ENCODE measurements at places on chromosomes 6 and 20. TPM values are rescaled to one million over a fixed set of nuclear protein-coding genes. Genes with fewer than 3 reads are reported as not detected.

Gene NKX2-4
- total RNA-seq: not detected

Gene OR2H1
- not detected for total RNA-seq

Gene PRND
- 0.74 TPM for total RNA-seq

Gene SEL1L2
- not detected for total RNA-seq

Gene PROKR2
- not detected for total RNA-seq

Gene MYL9
- total RNA-seq: 3.7 TPM

Gene BANF2
- not detected for total RNA-seq

Gene PNLDC1
- 0.51 TPM for total RNA-seq

Gene RIMS1
- total RNA-seq: 7.5 TPM

Gene SYNGAP1
- total RNA-seq: 2.5 TPM

Gene ENPP5
- not detected for total RNA-seq

Gene GSTA3
- total RNA-seq: not detected

Gene PTPRK
- total RNA-seq: 104 TPM

Gene DUSP15
- total RNA-seq: 0.34 TPM

Gene FOXP4
- total RNA-seq: 9.2 TPM

Gene CGA
- not detected for total RNA-seq

Gene SRMS
- total RNA-seq: not detected

Gene TP53RK
- 11.8 TPM for total RNA-seq

Gene PDYN
- not detected for total RNA-seq

Gene RALGAPA2
- total RNA-seq: 76.6 TPM

Gene OSTM1
- total RNA-seq: 31.1 TPM

Gene KCNK16
- total RNA-seq: not detected

Gene DEFB132
- total RNA-seq: not detected

Gene SCUBE3
- 0.85 TPM for total RNA-seq

Gene TUBB1
- not detected for total RNA-seq

Gene ARFRP1
- total RNA-seq: 46.9 TPM

Gene PAX1
- total RNA-seq: not detected

Gene NRN1
- 56.3 TPM for total RNA-seq

Gene HDGFL1
- not detected for total RNA-seq

Gene IL20RA
- total RNA-seq: 0.79 TPM

Gene EEF1E1
- 64.0 TPM for total RNA-seq

Gene MYH7B
- total RNA-seq: 0.17 TPM

Gene KCNQ5
- not detected for total RNA-seq

Gene ZNF311
- total RNA-seq: 0.17 TPM

Gene WFDC5
- not detected for total RNA-seq

Measured in dermis blood vessel endothelial cell (primary cell).